ENCODE measurements at places on chromosomes 1 and 21.
A peak's percentile ranks its signal among the peaks of the same experiment; 100 is the strongest.

- peak; percentile 14 for DNase-seq
Observed at GRCh38 chr21:25107708-25108107, 499.6 kb downstream of the MRPL39 start.

GRCh38 chr1:43359696-43360095 lies 915 bp downstream of the CDC20 start:
- no peak for DNase-seq

DNA sequence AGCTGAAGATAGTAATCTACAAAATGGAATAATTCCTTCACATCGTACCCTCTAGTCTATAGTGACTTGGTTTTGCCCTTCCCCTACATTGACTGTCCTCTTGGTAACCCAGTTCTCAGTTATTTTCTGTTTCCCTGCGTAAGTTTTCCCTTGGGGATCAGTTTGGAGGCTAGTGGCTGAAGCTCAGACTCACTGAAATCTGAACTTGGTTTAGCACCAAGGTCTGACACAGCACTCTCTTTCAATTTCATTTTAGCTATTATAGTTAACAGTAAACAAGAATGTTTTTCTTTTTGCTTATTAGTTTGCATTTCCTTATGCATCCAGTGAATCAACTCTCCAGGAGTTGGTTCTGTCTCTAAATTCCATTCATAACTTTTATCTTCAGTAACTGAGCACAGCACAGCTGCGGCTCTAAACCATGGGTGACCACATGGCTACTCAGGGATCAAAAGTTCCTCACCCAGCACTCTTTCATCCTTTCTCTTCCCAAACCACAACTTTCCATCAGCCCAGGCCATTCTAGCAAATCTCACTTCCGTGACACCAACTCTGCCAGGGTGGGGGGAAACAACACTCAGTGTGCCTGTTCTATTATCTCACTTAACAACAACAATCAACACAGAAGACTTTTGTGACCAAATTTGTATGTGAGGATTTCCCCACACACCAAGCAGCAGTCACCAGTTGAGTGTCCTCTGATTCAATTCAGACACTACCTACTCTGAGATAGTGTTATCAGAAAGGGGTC lies 17.6 kb upstream of the IFI6 start:
- DNase-seq = no peak

- no peak for DNase-seq
Observed at GRCh38 chr1:208933984-208934525, 649.5 kb upstream of the CAMK1G start.

DNA sequence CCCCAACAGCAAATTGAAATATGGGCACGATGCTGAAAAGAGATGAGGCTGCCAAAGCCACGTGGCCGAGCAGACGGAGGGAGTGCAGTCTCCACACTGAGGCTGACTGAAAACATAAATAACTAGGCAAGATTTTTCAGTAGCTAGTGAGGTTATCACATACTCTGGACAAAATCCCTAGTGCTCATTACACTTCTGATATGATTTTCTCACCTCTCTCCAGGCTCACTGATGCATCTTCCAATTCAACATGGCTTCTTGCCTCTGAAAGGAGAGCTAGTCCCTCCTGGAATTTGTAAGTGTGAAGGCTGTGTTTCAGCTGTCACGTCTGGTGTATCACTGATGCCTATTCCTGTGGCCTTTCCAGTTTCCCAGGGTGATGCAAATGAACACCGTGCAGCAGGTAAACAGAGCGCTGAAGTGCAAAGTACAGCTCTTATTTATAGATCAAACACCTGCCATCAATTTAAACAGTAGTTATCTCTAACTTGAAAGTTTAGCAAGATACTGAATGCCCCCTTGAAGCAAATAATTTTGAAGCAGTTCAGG lies 656.1 kb downstream of the KIF26B start:
- no peak for DNase-seq

GRCh38 chr1:147337040-147337630 lies 94.7 kb downstream of the CHD1L start:
- DNase-seq = no peak

- DNase-seq = no peak
Observed at GRCh38 chr21:33940164-33940880, 24.7 kb upstream of the ATP5PO start.

GRCh38 chr1:165629151-165629550 lies 1.9 kb upstream of the MGST3 start:
- DNase-seq = no peak

GRCh38 chr1:30801771-30802198 lies 44.2 kb upstream of the LAPTM5 start:
- DNase-seq = peak; percentile 37

GRCh38 chr1:96104506-96104905 lies 617.1 kb upstream of the PTBP2 start:
- DNase-seq = no peak

GRCh38 chr1:30610917-30611316 lies 112.5 kb downstream of the MATN1 start:
- no peak for DNase-seq

GRCh38 chr21:45219517-45219916 lies 68.2 kb downstream of the POFUT2 start:
- no peak for DNase-seq

- DNase-seq = no peak
Observed at GRCh38 chr1:117061986-117062415, 1.9 kb downstream of the TTF2 start.

DNA sequence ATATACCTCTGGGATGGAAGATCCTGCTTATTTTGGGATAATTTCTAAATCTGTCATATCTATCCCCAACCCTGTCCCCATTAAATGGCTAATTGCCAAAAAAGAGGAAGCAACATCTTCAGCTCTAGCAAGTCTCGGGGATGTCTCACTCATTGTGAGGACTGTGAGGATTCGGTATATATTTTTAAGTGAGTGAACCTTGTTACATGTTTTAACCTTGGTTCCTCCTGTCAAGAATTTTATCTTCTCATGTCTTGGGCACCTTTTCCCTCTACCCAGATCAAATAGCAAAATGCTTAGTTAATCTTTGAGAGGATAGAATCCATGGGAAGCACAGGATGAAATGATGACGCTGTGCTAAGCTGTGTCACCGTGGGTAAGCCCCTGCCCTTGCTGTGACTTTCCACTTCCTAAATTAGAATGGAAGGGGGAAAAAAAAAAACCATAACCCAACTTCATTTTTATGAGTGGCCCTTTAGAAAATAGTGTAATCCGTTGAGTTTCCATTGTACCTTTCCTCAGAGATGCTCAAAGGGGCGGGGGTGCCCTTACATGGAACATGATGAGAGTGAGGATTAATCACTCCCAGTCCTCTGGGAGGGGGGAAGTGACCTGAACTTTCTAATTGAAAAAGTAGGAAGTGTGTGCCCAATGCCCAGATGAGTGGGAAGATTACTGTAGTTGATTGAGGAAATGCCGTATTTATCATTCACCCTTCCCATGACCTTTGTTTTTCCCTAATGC lies 7.6 kb downstream of the ATP1A1 start:
- no peak for DNase-seq

DNA sequence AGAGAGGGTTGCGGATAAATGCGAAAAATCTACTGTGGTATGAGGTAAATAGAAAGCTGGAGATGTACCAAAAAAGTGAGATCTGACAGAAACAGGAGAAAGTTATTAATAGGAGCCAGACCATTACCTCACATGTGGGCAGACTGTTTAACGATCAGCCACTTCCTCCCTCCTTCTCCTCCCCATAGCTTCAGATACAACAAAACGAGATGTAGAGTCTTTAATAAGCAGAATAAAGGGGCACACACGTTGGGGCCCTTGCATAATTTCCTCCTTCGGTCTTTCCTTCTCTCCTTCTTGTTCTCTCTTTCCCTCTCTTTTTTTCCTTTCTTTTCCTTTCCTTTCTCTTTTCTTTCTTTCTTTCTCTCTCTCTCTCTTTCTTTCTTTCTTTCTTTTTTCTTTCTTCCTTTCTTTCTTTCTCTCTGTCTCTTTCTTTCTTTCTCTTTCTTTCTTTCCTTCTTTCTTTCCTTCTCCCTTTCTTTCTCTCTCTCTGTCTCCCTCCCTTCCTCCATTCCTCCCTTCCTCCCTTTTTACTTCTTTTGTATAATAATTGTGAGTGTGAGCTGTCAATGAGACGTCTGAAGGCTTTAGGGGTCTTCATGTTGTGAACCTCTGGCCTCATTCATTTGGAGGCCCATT lies 242.1 kb downstream of the GRIK1 start:
- no peak for DNase-seq

DNA sequence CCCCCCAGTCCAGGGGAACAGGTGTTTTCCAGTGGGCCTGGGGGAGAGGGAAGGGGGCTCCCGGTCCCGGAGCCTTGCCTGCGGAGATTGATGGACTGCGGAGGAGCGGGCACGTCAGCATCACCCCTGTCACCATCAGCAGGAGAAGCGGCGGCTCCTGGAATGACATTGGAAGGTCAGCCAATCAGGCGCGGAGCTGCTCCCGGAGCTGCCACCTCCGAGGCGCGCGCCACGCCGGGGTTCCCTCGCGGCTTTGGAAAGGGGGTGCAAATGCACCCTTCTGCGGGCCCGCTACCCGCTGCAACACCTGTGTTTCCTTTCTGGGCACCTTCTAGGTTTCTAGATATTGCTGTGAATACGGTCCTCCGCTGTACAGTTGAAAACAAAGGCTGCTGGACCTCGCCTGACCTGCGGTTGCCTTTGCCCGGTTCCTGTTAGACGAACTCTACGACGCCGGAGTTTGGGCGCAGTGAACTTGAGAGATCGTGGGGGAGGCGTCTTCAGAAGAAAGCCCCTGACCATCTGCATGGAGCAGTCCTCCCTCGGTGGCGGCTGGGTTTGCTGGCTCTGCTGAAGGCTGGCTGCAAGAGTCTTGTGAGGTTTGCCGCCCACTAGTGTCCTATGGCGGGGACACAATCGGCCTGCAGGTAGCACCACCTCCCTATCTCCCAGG lies 5.3 kb downstream of the DSCAM start:
- peak; percentile 11 for DNase-seq

- no peak for DNase-seq
Observed at GRCh38 chr1:161021165-161021969, 415 bp upstream of the F11R start.

DNA sequence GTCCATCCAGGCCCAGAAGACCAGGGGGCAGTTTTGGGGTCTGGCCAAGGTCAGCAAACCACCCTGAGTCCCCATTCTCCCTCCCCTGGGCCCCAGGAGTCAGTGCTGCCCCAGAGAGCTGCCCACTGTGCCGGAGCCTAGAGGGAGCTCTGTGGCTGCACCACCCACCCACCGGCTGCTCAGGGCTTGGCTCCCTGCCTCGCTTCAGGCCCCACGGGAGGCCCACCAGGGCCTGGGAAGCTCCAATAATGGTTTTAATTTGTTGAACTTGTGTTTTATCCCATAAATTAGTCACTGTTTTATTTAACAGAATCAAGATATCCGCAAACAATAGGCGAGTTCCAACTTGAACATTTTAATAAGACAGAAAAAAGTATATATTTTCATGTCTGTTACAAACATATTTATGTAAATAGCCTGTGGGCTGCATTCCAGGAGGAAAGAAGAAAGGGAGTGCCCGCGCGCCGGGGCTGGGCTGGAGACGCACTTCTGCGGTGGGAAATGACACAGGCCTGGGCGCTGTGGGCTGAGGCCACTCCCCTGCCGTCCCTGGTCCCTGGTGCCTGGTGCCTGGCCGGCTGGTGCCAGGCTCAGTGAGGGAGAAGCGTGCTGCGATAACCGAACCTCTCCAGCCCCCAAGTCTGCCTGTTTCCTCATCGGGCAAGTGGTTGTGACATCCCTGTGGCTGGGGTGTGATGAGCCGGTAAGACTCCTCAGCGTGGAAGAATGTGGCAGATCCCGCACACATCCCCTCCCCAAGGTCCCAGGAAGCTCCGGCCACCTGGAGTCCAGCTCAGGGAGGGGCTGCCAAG lies 160.5 kb downstream of the PEX14 start:
- DNase-seq = no peak

GRCh38 chr1:66623812-66624211 lies 89.9 kb downstream of the SGIP1 start:
- DNase-seq = no peak

DNA sequence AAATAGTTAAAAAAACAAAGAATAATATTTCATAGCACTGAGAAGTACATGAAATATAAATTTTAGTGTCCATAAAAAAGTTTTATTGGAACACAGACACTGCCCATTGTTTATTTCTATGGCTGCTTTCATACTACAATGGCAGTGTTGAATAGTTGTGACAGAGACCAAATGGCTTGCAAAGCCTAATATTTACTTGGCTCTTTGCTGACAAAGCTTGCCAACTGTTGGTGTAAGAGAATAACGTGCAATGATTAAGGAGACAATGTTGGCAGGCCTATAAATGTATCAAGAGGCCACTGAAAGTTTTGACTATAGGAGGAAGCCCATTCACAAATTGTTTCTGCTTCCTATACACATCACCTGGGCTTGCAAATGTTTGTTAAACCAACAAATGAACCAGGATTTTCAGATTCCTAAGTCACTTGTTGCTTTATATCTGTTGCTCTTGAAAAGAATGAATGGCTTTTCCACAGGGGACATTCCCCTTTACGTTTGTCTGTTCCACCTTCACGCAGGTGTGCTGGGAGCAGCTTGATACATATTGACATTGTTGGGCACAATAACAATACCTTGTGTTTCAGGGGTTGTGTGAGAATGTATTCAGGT lies 5.5 kb upstream of the ST6GALNAC3 start:
- DNase-seq = no peak

DNA sequence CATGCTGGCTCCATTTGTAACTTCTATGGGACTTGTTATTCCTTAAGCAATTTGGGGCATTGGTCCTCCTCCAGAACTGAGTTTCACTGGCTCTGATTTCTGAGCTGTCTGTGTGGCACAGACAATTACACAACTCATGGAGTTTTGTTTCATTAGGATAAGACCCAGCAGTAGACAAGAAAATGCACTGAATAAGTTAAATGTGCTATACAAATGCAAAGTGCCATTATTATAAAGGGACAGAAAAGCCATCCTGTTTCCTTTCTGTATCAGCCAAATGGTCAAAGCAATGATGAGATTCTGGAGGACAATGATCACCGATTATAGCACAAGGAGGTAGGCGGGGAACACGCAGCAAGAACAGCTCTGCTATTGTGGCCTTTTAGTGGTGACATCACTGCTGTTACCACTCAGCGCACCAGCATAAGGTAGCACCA lies 81.9 kb downstream of the CNIH3 start:
- DNase-seq = no peak

GRCh38 chr1:40221977-40222772 lies 25.6 kb upstream of the TMCO2 start:
- DNase-seq = no peak

DNA sequence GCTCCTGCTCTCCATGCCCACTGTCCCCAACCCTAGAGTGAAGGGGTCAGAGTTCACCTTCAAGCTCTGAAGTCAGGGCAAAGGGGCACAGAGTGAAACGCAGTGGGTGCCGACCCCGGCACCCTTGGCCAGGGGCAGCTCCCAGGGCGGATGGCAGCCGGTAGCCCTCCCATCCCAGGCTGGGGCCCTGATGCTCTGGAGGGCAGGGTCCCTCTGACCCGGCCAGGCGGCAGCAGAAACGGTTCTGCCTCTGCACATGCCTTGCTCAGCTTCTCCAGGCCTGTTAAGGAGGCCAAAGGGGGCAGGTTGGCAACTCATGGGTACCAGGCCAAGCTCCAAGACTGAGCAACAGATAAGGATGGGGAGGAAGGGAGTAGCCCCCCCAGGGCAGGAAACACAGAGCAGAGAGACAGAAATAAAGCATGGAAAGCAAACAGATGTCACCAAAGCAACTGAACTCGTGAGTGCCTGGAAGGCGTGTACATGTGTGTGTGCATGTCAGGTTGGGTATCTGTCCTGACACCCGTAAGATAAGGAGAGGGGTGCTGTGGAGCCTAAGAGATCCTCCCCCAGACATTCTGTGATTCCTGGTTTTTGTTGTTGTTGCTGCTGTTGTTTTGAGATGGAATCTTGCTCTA lies 112.3 kb upstream of the IFFO2 start:
- no peak for DNase-seq

GRCh38 chr1:3142236-3142635 lies 73.2 kb downstream of the PRDM16 start:
- DNase-seq = no peak

- DNase-seq = no peak
Observed at GRCh38 chr1:32393832-32394140, 455 bp downstream of the BSDC1 start.
